ENCODE measurements at places on chromosomes 7 and 10. TPM values are rescaled to one million over a fixed set of nuclear protein-coding genes. Genes with fewer than 3 reads are reported as not detected.

Gene CYP2C19
- not detected for polyA plus RNA-seq

Gene CUZD1
- polyA plus RNA-seq = 1.3 TPM

Gene FBXO24
- 0.89 TPM for polyA plus RNA-seq

Gene AIMP2
- polyA plus RNA-seq = 30.2 TPM

Gene NUPR2
- not detected for polyA plus RNA-seq

Gene TAC1
- polyA plus RNA-seq = 3.0 TPM

Gene BUB3
- polyA plus RNA-seq = 61.6 TPM

Gene TMEM213
- 0.08 TPM for polyA plus RNA-seq

Gene ANKRD7
- polyA plus RNA-seq = not detected

Gene LIPA
- 35.7 TPM for polyA plus RNA-seq

Gene POLR1F
- 10.3 TPM for polyA plus RNA-seq

Gene UBTD1
- 11.3 TPM for polyA plus RNA-seq

Gene STOX1
- polyA plus RNA-seq = 2.3 TPM

Gene EPO
- not detected for polyA plus RNA-seq

Gene CACNB2
- polyA plus RNA-seq = 1.1 TPM

Gene SH2D4B
- 0.10 TPM for polyA plus RNA-seq

Gene ANXA8L1
- 0.23 TPM for polyA plus RNA-seq

Gene XRCC2
- 5.2 TPM for polyA plus RNA-seq

Gene OPN1SW
- polyA plus RNA-seq = 2.3 TPM

Gene MRLN
- 168 TPM for polyA plus RNA-seq

Gene VENTX
- 0.19 TPM for polyA plus RNA-seq

Gene MLXIPL
- polyA plus RNA-seq = 0.22 TPM

Gene BLOC1S2
- polyA plus RNA-seq = 29.0 TPM

Gene GRID2IP
- polyA plus RNA-seq = 0.12 TPM

Gene CDK14
- polyA plus RNA-seq = 21.3 TPM

Gene NPC1L1
- polyA plus RNA-seq = 0.12 TPM

Gene LOXL4
- 12.4 TPM for polyA plus RNA-seq

Gene LEP
- polyA plus RNA-seq = 0.24 TPM

Gene NOS3
- polyA plus RNA-seq = 6.2 TPM

Gene CHRM2
- 0.29 TPM for polyA plus RNA-seq

Gene CH25H
- polyA plus RNA-seq = 1.1 TPM

Gene AKR1D1
- not detected for polyA plus RNA-seq

Gene CDHR3
- polyA plus RNA-seq = 24.1 TPM

Gene PNLIPRP2
- not detected for polyA plus RNA-seq

Gene ATP5F1C
- polyA plus RNA-seq = 235 TPM
